ENCODE measurements at places on chromosomes 16 and 17.

DNA sequence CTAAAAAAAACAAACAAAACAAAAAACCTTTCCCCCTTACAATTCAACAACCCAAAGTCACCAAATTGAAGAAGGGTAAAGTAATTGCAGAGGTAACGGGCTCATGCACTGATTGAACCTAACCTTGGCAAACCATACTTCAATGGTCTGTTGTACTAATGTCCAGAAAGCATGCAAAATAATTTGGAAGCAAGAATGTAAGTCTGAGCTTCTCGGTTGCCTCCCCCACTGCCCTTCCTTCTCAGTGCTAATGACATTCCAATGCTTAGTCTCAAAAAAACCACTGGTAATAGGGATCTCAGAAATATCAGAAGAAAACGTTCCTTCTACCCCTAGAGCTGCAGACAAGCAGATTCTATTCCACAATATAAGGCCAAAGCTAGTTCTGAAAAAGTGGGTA lies 15.8 kb downstream of the KRABD2 start:
- peak; percentile 36 for DNase-seq

GRCh38 chr17:82698974-82699442 lies 510 bp upstream of the RAB40B start:
- DNase-seq: no peak

DNA sequence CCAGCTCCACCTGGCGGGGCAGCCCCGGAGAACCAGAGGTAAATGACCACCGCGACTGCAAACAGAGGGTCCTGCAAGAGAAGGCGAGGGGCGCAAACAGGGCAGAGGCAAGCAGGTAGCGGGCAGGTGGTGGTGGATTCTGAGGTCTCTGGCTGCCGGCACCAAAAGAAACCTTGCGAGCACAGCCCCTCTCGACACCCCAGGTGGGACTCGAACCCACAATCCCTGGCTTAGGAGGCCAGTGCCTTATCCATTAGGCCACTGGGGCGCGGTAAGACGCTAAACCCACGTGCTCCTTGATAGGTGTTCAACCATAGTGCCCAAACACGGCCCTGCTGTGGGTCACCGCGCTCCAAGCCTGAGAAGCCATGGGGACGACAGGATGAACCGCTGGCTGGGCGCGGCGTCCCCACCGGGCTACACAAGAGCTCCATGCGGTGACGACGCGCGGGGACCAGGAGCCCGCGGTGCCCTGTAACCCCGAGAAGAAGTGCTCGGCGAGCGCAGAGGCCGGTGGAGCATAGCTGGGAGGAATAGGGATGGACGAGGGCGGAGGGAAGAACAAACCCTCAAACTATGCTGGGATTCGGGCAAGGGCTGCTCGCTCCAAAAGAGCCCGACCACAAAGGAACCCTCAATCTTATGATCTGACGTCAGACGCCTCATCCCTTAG lies 12.4 kb downstream of the ATP5PD start:
- peak; percentile 82 for DNase-seq

GRCh38 chr16:23694644-23695373 lies 16.1 kb downstream of the PLK1 start:
- DNase-seq: no peak

DNA sequence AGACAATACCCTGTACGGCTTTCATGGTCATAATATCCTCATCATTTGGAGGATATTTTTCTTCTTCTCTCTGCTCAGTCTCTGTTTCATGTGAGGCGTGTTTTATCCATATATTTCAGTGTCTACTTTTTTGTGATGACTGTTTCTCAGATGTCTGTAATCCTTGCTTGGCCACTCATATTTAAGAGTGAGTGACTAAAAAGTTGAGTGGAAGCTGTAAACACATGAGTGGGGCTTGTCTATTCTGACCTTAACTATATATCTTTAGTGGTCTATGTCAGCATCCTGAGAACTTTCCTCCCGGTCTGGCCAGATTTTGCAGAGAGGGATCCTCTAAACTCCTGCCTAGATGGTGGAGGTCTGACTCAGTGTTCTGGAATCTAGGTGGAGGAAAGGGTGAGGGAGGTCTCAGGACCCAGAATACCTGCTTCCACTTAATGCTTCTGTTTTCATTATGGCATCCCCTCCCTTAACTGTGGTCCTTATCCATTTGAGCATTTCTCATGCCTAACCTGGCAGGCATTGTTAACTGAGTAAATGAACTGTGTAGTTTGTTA lies 6.0 kb downstream of the DDX19B start:
- no peak for DNase-seq

- peak; percentile 61 for DNase-seq
These were observed 32.5 kb downstream of the WIPF2 start for GRCh38 chr17:40251576-40251975.

DNA sequence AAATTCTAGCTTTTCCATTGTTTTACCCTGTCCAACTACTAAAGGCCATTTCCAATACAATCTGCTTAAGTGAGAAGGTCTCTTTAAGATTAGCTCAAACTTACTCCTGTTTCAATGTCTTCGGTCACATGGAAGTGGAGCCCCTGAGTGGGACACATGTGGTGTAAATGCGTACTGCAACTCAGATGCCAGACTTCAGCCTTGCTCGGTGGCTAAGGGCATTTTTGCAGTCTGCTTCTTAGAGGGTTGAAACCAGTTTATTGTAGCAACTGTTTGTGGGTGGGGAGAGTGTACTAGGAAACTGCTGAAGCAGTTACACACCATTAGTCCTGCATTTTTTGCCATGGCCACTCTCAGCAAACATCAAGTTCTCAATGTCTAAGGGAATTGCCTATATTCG lies 140.6 kb downstream of the PARN start:
- no peak for DNase-seq

- DNase-seq: peak; percentile 77
These were observed at the start of gene KAT2A for GRCh38 chr17:42120770-42121769. Gene KAT2A (minus strand): TSS chr17:42121367. CDS start chr17:42121304, 63 bp downstream.

GRCh38 chr17:32943206-32943605 lies 15.3 kb downstream of the TMEM98 start:
- DNase-seq: no peak

GRCh38 chr17:41013181-41013580 lies 4.3 kb upstream of the KRTAP3-1 start:
- DNase-seq: no peak

DNA sequence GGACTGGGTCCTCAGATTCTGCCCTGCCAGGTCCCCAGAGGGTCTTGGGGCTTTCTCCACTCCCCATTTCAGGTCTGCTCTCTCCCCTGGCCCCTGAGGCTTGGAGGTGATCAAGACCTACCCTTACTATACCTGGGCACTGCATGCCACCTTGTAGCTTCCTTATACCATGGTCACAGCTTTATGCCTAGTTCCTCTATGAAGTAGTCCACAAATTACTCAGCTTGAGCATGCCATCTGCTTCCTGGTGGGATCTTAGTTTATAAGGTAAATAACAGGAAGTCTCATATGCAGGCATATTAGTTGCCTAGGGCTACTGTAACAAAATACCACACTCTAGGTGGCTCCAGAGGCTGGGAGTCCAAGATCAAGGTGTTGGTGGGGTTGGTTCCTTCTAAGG lies 11.0 kb upstream of the PMFBP1 start:
- peak; percentile 10 for DNase-seq

DNA sequence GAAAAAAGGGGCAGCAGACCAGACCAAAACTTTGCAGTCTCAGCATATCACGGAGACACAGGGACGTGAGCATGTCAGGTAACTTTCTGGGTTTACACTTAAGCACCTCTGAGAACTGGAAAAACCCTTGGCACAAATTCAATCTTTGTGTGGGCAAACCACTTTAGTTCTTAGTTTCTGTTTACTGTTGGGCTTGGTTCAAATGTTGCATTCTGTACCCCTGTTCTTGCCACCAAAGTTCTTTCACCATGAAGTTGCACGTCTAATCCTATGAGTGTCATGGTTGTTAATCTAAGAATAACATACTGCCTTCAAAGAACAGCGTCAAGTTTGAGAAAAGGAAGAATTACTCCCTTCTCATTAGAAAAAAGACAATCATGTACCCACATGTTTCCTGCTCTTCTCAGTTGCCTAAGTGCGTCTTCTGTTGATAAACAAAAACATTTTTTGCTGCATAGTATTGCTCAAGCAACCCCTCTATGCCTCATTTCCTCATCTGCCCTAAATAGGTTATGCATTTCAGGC lies 11.6 kb downstream of the KRT33A start:
- no peak for DNase-seq

DNA sequence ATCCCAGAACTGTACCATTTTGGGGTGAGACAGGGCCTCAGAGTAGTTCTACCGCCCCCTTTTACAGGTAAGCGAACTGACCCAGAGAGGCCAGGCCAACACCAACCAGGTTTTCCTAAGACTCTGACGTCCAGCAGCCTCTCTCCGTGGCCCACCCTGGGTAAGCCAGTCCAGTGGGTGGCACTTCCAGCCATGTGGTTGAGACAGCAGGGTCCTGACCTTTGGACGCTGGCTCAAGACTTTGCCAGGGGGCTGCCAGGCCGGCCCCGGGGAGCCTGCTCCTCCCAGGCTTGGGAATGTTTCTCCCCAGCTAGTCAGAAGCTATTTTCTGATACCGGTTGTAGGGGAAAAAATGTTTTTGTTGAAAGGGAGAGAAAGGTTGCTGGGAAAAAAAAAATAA lies 16.9 kb downstream of the GPRC5C start:
- no peak for DNase-seq

DNA sequence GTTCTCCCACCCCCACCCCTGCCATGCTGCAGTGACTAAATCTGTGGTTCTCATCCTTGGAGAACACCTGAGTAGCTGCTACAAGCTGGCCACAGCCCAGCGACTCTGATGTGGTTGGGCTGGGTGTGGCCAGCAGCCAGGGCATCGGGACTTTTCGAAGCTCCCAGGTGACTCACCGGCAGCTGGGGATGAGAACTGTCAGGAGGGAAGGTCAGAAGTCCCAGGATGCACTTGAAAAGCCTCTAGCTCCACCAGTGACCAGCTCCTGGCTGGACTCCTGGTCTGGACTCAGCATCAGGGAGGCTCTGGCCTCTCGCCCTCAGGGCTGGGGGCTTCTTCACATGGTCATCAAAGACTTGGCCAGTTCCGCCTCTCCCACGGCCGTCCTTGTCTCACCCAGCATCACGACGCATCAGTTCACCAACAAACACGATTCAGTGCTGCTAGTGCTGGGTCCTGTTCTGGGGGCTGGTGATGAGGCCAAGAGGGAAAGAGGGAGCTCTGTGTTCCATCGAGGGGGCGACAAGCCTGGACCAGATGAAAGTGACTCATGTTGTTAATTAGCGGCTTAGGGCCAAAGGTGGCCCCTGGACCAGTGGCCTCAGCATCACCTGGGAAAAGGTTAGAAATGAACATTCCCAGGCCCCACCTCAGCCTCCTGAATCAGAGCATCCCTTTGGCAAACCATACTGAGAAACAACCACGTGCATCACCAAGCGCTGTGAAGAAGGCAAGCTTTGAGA lies 3.9 kb upstream of the C17orf99 start:
- no peak for DNase-seq

DNA sequence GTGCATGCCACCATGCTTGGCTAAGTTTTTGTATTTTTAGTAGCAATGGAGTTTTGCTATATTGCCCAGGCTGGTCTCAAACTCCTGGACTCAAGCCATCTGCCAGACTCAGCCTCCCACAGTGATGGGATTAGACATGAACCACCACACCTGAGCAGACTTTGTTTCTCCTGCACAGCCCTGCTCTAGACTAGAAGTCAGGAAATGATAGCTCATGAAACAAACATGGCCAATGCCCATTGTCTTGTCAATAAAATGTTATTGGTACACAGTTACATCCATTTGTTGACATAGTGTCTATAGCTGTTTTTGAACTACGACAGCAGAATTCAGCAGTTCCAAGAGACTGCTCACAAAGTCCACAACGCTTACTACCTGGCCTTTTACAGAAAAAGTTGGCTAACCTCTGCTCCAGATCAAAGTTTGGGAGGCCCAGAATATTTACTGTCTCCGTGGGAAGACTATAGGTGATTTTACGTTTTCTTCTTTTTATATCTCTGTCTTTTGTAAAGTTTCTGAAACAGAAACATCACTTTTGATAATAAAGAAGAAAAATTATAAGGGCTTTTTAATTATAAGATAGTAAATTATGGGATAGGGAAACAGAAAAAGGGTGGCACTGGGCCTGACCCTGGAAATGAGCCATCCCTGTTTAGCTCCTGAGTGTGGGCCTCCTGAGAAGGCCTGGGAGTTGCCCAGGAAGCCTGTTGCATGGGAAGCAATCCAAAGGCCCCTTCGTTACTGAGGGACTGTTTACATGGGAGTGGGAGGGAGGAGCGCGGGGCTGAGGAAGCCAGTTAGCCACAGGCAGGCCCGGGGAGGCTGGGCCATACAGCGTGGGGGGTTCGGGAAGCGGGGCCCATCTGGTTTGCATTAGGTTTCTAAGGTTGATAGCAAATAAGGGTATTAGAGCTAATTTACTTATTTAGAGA lies 201.5 kb downstream of the IRF8 start:
- DNase-seq: no peak

GRCh38 chr17:78821961-78822360 lies 18.7 kb downstream of the USP36 start:
- no peak for DNase-seq

GRCh38 chr17:68578236-68578635 lies 22.9 kb downstream of the FAM20A start:
- DNase-seq: no peak

DNA sequence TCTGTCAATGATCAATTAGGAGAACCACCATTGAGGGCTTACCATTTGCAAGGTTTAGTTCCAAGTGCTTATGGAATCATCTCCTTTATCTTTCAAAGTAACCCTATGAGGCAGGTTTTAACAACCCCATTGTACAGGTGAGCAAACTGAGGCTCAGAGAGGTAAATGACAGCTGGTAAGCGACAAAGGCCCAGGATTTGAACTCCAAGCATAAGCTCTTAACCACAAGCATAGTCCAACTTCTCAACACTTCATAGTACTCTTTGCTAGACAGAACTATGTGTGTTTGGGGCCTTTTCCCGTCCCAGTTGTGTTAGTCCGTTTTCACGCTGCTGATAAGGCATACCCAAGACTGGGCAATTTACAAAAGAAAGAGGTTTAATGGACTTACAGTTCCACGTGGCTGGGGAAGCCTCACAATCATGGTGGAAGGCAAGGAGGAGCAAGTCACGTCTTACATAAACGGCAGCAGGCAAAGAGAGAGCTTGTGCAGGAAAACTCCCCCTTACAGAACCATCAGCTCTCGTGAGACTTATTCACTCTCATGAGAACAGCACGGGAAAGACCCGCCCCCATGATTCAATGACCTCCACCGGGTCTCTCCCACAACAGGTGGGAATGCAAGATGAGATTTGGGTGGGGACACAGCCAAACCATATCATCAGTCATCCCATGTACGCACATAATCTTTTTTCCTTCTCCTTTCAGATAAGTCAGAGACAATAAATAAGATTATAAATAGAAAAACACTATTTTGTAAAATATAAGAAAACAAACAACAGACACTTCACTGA lies 6.4 kb downstream of the RPH3AL start:
- DNase-seq: no peak

DNA sequence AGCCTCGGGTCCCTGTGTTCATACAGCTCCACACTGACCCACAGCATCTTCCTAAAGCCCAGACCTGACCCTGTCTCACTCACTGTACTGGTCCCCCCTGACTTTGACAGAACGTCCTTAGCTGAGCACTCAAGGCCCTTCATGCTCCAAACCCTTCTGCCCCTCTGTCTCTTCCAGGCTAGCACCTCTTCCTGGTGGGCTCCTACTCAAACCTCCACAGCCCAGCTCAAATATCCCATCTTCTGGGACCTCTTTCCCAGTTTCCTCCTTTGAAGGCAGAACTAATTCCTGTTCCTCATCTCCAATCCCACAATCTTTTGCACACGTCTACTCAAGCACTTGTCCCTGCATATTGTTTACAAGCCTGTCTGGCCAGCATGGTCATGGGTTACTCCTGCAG lies 8.8 kb downstream of the GRIN2C start:
- no peak for DNase-seq
